DMS79 treated with DMSO at 0.1 percent for 48 hours (cell line): ENCODE measurements at places on chromosomes 12 and 14.

DNA sequence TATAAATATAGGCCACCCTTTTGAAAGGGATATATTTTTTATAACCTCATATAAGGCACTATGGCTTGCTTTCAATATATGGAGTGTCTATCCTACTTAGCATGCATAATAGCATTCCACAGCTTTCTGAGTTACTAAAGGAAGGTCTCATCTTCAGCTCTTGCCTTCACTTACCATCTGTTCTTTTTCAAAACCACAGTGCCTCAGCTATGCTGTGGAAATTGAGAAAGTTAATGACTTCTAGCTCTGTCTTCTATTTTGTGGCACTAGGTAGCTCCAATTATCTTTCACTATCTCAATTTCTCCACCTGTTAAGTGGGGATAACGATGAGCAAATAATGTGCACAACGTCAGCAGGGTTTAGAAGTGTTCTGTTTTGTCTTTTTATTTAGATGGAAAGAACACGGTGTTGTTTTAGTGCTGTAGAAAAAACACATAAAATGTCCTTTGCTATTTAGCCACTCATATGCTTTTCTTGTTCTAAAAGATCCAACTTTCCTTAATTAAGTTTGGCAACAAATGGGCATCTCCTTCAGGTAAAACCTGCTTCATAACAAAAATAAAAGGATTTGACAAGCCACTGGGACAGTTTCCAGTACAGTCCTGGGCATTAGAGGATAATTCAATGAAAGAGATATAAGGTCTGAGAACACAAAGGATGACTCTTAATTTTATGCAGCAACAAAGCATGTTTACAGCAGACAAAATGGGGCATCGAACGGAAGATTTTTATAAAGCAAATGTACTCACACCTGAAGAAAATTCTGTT lies 462.0 kb upstream of the SYT1 start:
- no peak for DNase-seq

DNA sequence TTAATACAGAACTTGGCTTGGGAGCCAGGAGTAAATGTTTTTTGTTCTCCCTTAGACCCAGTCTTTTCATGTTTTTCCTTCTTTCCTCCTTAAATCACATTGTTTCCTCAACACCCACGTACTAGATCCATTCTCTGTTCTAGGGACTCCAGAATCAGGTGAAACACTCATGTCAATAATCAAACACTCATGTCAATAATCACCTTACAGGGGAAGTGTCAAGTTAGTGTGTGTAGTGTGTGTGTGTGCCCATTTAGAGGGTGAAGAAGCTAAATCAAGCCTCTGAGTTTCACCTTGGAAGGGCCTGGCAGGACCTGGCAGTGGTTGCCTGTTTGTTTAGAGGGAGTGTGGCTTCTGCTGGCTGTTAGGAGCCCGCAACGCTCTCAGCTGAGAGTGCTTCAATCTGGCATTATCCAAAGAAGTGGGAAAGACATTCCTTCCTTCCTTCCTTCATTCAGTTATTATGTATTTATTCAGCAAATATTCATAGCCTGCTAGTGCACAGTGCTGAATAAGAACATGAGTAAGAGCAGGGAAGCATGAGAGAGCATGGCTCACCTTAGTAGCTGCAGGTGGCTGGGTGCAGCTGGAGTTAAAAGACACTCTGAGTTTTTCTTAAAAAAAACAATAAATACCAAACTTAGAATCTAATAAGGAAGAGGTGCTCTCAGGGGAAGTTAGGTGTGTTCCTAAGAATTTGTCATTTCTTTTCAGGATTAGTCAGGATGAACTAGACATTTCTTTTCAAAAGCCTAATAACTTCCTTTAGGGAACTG lies 17.6 kb upstream of the EID3 start:
- DNase-seq, result peak; percentile 83

- peak; percentile 62 for DNase-seq
These were observed 23.2 kb upstream of the ESRRB start for GRCh38 chr14:76352639-76353281.

DNA sequence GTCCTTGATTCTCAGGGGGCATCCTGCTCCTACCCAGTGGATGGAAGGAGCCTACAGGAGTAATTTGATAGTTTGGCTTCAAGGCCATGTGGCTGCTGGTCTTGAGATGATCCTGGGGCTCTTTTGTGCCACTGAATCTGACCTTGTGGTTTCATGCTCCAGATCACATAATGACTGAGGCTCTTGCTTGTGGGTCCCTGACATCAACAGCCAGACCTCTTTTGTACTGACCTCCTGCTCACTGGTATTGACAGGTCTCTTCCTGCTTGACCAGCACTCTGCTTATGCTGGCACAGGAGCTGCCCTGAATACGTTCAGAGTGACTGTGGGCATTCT lies 23.2 kb upstream of the JPH4 start:
- DNase-seq, result peak; percentile 13

GRCh38 chr14:69629225-69630127 lies 18.1 kb downstream of the SUSD6 start:
- no peak for DNase-seq

DNA sequence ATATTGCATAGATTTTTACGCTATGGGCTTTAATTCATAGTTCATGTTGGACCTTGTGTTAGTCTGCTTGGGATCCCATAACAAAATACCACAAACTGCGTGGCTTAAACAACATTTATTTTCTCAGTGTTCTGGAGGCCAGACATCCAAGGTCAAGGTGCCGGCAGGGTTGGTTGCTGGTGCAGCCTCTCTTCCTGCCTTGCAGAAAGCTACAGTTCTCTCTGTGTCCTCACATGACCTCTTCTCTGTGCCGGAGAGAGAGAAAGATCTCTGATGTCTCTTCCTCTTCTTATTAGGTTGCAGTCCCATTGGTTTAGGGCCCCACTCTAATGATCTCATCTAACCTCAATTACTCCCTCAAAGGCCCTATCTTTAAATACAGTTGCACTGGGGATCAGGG lies 170.5 kb downstream of the IPO8 start:
- DNase-seq, result no peak

GRCh38 chr14:105281371-105282097 lies 19.3 kb downstream of the BRF1 start:
- DNase-seq, result no peak

DNA sequence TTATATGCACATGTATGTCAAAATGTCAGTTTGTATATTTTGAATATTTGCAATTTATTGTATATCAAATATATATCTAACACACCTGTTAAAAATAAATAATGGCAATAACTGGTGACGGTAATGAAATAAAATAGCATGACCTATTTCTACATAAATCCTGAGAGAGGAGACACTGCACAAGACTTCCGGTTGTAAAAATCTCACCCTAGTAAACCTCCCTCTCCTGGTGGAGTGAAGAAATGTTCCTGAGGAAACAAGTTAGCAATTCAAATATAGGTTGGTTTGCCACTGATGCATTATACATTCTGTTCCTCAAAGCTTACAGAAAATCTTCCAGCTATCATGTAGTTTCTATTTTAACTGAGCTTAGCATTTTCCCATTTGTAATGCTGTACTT lies 166.1 kb upstream of the SYT10 start:
- DNase-seq, result no peak

GRCh38 chr12:103310546-103311270 lies 185.1 kb downstream of the C12orf42 start:
- DNase-seq, result no peak

- DNase-seq, result no peak
These were observed 30.0 kb upstream of the SLC38A4 start for GRCh38 chr12:46855760-46856159.

DNA sequence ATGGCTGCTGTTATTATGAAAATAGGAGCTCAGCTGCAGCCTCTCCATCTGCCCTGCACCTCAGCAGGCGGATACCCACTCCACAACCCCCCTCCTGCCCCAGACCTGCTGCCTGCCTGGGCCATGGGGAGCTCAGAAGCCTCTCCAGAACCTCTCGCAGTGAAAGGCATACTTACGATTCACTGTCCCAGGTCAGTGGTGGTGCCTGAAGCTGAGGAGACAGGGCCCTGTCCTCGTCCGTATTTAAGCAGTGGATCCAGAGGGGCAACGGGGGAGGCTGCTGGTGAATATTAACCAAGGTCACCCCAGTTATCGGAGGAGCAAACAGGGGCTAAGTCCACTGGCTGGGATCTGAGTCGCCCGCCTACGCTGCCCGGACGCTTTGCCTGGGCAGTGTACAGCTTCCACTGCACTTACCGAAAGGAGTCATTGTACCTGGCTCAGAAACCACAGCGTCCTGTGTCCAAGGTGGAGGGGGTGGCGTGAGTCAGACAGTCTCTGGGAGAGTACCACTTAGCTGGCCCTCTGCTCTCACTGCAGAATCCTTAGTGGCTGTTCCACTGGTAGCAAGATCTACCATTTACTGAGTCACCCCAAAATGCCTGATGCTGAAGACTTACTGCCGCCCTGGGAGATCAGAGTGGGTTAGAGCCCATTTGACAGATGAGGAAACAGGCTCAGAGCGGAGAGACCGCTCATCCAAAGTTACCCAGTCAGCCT lies at the start of gene SERPINA1:
SERPINA1 (minus strand) TSS at position 219 of the 720 bp plus-strand sequence. CDS start 5,365 bp downstream, outside the sequence.
- no peak for DNase-seq
